OCI-LY7 (cell line): ENCODE measurements at places on chromosomes 7 and 10.

DNA sequence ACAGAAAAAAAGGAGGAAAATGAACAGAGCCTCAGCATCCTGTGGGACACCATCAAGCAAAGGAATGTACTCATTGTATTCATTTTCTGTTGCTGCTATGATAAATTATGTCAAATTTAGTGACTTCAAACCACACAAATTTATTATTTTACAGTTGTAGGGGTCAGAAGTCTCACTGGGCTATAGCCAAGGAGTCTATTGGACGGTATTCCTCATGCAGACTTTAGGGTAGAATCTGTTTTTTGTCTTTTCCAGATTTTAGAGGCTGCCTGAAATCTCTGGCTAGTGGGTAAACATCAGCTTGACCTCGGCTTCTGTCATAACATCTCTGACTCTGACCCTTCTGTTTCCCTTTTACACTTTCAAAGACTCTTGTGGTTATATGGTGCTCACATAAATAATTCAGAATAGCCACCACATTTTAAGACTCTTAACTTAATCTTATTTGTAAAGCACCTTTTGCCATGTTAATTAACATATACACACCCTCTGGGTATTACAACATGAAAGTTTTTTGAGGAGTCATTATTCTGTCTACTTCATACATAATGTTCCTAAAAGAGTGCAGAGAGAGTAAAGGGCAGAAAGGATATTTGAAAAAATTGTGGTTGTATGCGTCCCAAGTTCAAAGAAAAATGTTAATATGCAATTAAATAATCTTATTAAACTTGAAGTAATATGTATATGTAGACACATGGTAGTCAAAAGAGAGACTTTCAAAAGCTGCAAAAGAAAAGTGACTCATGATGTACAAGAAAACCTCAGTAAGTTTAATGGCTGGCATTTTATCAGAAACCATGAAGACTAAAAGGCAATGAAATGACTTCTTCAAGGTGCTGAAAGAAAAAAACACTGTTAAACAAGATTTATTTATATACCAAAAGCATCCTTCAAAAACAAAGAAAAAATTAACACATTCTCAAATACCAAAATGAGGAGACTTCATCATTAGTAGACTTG lies 70.8 kb upstream of the MEOX2 start:
- no peak for DNase-seq

DNA sequence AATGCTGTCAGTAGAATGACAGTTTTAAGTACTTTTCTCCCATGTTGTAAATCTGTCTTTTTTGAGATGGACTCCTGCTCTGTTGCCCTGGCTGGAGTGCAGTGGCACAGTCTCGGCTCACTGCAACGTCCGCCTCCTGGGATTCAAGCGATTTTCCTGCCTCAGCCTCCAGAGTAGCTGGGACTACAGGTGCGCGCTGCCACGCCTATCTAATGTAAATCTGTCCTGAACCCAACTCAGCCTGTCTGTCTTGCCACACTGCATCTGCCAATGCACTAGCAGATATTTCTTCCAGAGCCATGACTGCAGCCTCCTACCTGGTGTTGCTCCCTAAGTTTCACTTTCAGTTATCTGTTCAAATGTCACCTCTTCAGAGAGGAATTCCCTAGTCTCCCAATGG lies 264.1 kb downstream of the PHF14 start:
- DNase-seq = no peak

GRCh38 chr10:91033324-91033950 lies 112.5 kb upstream of the ANKRD1 start:
- DNase-seq = no peak

DNA sequence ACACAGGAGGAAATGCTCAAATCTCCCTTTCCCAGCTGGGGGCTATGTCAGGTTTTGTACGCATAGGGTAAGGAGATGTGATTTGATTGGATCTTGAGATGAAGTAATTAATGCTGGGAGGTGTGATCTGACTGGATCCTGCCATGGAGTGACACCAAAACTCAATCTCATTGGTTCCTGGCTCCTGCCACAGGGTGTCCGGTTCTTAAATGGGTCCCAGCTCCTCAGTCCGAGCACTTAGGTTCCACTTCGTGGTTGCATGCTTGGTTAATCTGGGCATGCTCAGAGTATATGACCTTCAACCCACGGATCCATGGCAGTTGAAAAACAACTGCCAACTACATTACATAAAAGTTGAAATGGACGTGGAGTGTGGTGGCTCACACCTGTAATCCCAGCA lies 3.1 kb upstream of the ZNF12 start:
- DNase-seq = peak; percentile 34

GRCh38 chr7:113267271-113267670 lies 148.9 kb upstream of the SMIM30 start:
- DNase-seq = no peak

DNA sequence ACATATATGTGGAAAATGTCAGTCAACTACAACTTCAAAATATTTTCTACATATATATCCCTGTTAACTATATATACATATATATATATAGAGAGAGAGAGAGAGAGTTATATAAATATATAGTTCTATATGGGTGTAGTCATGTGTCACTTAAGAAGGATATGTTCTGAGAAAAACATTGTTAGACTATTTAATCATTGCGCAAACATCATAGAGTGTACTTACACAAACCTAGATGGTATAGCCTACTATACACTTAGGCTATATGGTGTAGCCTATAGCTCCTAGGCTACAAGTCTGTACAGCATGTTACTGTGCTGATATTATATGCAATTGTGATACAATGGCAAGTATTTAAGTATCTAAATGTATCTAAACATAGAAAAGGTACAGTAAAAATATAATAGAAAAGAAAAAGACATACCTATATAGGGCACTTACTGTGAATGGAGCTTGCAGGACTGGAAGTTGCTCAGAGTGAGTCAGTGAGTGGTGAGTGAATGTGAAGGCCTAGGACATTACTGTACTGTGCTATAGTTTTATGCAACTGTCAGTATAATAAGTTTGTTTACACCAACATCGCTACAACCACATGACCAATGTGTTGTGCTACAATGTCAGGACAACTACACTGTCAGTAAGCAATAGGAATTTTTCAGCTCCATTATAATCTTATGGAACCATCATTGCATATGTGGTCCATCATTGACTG lies 18.0 kb upstream of the FGL2 start:
- DNase-seq = no peak

- DNase-seq = no peak
These were observed 6.8 kb downstream of the LMBR1 start for GRCh38 chr7:156886020-156886795.

GRCh38 chr10:37035853-37036252 lies 89.5 kb upstream of the ANKRD30A start:
- DNase-seq = no peak

GRCh38 chr10:65319493-65319892 lies 1606.3 kb upstream of the LRRTM3 start:
- DNase-seq = no peak

- no peak for DNase-seq
These were observed 536.8 kb upstream of the NRP1 start for GRCh38 chr10:33871061-33871956.

DNA sequence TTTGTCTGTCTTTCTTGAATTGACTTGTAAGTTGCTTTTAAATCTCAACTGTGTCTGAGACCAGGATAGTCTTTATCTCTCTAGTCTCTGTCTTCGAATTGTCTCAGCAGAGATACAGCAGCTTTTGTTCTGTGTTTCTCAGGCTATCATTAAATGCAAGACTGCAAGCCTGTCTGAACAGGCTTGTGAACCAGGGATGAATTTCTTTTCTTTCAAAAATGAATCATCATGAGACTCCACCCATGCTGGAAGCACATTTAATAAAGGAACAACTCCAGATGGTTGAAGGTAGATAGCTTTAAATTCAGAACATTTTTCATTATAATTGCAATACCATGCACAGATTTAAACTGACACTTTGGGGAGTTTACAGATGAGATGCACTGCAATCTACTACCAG lies 155.9 kb downstream of the SEC23IP start:
- DNase-seq = no peak

GRCh38 chr7:48389977-48390376 lies 218.7 kb downstream of the ABCA13 start:
- DNase-seq = no peak

- DNase-seq = peak; percentile 60
These were observed 3.7 kb upstream of the ZNF800 start for GRCh38 chr7:127396184-127396583.

GRCh38 chr7:66033471-66034385 lies 41.9 kb upstream of the ASL start:
- DNase-seq = no peak

GRCh38 chr10:17585016-17585415 lies 32.2 kb downstream of the HACD1 start:
- DNase-seq = no peak

GRCh38 chr7:45622058-45622457 lies 47.9 kb downstream of the ADCY1 start:
- DNase-seq = no peak

DNA sequence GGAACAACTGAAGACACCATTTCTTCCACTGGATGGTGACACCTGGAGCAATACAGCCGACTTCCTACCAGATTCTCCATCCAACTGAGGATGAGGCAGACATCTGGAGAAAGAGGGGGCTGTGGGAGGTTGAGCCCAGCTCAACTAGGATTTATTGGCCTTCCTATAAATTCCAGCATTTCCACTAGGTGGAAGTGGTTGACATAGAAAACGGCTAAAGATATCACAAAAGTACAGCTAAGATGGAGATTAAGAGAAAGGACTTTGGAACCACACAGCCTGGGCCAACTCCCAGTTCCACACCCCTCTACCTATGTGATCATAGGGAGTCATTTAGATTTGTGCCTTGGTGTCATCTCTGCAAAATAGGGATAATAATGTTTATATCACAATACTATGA lies 61.3 kb upstream of the CAV2 start:
- DNase-seq = no peak

- no peak for DNase-seq
These were observed 57.4 kb upstream of the EBF3 start for GRCh38 chr10:130021383-130021950.

DNA sequence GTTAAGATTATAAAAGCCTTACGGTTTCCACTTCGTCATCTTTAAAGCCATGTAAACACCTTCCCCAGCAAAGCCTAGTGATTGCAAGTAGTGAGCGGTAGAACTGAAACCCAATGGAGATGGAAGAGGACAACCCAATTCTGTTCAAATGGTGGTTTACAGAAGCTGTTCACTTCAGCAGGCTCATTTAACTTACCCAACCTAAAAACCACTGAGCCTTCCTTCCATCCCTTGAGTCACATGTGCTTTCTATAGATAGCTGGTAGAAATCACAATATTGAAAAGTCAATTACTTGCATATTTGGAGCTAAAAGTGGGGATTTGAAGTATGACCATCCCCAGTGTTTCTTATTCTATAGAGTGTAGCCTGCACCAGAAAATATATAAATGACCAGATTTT lies 667.7 kb downstream of the SUGCT start:
- DNase-seq = no peak

DNA sequence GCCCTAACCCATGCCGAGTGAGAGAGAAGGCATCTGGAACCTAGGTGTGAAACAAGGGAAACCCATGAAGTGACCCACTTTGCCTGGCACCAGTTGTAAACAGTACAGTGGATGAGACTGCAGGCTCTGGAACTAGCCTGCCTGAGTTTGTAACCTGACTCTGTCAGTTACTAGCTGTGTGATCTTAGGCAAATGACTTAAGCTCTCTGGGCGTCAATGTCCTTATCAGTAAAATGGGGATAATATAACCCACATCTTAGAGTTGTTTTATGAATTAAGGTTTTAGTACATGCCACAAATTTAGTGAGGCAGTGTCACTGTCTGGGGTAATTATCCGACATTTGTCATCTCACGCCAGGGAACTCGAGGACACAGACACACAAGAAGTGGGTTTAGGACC lies 82.9 kb upstream of the AGK start:
- DNase-seq = no peak

DNA sequence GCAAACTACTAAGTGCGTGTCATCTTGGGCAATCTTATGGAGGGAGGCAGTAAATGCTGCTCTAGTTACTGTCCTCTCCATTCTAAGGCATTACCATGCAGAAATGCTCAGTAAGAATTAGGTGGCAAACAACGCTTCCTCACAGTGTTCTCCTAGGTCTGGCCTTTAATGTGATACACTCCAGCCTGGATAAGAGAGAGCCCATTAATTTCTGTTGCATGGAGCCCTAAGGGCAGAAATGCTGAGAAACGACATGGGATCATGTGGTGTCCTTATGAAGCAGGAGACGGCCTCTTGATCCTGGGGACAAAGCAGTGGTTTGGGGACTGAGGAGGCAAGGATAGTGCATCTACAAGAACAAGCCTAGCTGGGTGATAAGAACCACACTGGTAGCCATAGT lies 44.0 kb downstream of the SLC25A13 start:
- DNase-seq = no peak

DNA sequence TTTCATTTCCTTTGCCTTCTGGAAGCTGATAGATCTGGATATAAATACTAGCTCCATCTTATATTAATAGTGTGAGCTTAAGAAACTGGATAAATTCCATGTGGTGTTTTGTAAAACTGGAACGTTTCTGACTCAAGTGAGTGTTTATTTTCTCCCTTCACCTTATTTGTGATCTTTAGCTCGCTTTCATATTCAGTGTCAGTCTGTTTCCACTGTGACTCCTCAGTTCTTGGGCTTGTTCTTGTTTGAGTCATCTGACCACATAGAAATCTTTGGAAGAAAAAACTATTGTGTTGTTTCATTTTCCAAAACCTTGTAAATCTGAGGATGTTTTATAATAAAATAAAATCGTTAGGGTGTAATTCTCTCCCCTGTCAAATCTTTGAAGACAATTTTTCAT lies 186.4 kb downstream of the POLR1F start:
- DNase-seq = no peak

DNA sequence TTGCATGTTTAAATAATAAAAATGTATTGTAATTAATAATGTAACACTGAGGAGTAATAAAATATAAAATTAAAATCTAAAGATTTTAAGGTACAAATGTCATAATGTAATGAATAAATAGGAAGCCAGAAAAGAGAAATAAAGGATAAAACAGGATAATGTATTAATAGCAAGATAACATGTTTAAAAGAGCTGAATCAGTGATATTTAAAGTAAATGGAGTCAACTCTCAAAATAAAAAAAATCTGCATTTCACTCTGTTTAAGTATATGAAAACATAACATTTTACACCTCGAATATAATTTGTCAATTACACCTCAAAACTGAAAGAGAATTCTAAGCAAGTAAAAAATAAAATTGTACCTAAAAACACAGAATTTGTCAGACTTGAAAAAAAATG lies 44.1 kb downstream of the GRM3 start:
- DNase-seq = no peak

GRCh38 chr7:155741805-155742204 lies 70.5 kb downstream of the SHH start:
- DNase-seq = no peak

- DNase-seq = no peak
These were observed 68.0 kb downstream of the EXOC4 start for GRCh38 chr7:133320891-133321290.

DNA sequence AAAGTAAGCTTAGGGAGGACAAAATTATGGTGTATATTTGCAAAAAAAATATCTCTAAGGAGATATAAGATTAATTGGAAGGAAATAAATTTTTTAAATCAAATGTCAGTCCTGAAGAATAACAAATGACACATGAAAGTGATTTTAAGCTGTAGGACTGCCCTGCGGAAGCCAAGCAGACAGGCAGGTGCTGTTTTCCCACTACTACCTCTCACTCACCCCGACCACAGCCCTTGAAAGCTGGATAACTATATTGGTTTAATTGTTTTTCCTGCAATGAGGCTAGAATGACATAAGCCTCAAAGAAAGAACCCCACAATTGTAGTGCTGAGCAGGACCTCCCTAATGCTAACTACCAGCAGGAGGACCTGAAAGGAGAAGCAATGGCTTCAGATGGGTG lies 68.6 kb upstream of the VIPR2 start:
- no peak for DNase-seq

GRCh38 chr7:2670720-2671391 lies 17.1 kb upstream of the AMZ1 start:
- peak; percentile 78 for DNase-seq
